ENCODE measurements at places on chromosomes 4 and X. TPM values are rescaled to one million over a fixed set of nuclear protein-coding genes. Genes with fewer than 3 reads are reported as not detected.

DNA sequence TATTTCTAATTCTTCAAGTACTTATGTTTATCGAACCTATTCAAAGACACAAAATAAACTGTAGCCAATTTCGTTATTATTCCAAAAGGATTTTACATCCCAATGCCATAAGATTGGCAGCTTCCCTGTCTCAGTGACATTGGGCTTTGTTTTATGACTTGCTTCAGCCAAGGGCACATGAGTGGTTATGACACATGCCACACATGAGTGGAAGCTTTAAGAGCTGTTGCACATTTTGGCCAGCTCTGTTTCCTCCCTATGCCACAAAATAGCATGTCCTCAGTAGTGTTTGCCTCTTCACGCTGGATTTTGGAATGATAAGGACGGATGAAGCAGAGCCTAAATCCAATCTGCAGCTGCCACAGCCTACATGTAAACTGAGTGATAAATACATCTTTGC lies 21.9 kb downstream of the SEC24D start:
- peaks cover 13% of the 10 kb centered on the region for H3K4me1 ChIP-seq
- H3K36me3 ChIP-seq = peaks cover 72% of the 10 kb centered on the region
- H3K27me3 ChIP-seq = no peaks in the 10 kb centered on the region
- no peak for DNase-seq

GRCh38 chrX:135015523-135016245 lies 6.7 kb downstream of the RTL8B start:
- no peak overlapping the region for H3K4me3 ChIP-seq
- H3K27ac ChIP-seq = no peak overlapping the region
- H3K36me3 ChIP-seq = no peaks in the 10 kb centered on the region

RHOH gene
- 0.23 TPM for total RNA-seq

DNA sequence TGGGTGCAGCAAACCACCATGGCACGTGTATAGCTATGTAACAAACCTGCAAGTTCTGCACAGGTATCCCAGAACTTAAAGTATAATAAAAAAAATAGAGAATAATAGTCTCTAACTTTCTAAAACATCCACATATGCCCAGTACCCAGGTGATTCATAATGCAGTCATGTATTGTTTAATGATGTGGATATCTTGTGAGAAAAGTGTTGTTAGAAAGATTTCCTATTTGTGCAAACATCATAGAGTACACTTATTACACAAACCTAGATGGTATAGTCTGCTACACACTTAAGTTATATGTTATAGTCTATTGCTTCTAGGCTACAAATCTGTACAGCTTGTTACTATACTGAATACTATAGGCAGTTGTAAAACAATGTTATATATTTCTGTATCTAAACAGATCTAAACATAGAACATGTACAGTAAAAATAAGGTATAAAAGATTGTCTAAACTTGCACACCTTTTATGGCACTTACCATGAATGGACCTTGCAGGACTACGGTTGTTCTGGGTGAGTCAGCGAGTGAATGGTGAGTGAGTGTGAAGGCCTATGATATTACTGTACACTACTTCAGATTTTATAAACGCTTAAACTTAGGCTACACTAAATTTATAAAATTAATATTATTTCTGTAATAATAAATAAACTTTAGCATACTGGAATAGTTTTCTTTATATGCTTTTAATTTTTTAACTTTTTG lies 232.2 kb upstream of the SLIT2 start:
- no peak for DNase-seq
- no peaks in the 10 kb centered on the region for H3K27me3 ChIP-seq
- H3K36me3 ChIP-seq = no peaks in the 10 kb centered on the region
- no peak overlapping the region for H3K4me3 ChIP-seq
- H3K27ac ChIP-seq = no peak overlapping the region
- H3K4me1 ChIP-seq = no peaks in the 10 kb centered on the region

DNA sequence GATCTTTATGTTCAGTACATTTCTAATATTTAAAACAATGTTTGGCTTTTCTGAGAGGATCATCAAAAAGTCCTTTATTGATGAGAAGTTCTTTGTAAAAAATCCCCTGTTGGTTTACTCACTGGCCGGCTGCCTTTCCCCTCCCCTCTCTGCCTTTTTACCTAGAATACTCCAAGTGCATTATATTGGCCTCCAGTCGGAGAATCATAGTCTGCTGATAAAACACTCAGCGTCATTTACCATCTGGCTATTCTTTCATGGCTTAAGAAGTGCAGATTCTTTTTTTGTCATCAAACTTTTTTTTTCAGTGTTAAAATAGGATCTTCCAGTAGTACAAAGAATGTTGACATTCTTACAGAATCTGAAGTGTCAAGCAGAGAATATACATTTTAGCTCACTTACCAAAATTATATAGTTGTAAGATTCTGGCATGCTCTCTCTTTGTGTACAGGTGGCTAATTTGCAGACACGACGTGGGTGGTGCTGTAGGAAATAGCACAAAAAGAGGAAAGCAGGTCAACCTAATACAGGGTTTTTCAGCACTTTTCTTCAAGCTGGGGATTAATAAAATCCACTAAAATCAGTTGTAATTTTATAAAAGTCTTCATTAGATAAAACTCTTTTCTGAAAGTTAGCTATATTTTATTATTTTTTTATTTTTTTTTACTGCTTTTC lies 731.8 kb downstream of the KCTD8 start:
- no peak overlapping the region for H3K4me3 ChIP-seq
- H3K4me1 ChIP-seq = no peaks in the 10 kb centered on the region
- no peaks in the 10 kb centered on the region for H3K27me3 ChIP-seq

- H3K4me1 ChIP-seq = no peaks in the 10 kb centered on the region
- no peak for DNase-seq
- H3K27ac ChIP-seq = no peak overlapping the region
- peaks cover 13% of the 10 kb centered on the region for H3K27me3 ChIP-seq
- no peak overlapping the region for H3K4me3 ChIP-seq
Measured at GRCh38 chrX:106286053-106286650, 118.0 kb downstream of the PWWP3B start.

DNA sequence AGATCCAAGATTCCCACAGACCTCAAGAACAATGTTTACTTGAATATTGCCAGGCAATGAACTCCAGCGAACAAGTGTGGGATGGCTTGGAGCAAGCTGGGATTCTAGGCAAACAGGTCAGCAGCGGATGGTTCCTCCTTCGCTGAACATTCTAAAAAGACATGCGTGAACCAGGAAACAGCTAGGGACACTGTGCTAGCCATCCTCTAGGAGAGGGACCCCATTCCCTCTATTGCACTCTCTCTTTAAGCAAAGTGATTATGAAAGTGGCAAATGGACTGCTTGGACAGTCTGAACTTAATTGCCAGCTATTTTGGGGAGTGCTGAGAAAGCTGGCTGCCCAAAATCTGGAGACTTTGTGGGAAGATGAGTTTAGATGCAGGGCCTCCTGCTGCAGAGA lies 29.9 kb upstream of the TEC start:
- H3K27me3 ChIP-seq = no peaks in the 10 kb centered on the region
- DNase-seq = no peak
- no peaks in the 10 kb centered on the region for H3K36me3 ChIP-seq
- H3K4me3 ChIP-seq = no peak overlapping the region

DNA sequence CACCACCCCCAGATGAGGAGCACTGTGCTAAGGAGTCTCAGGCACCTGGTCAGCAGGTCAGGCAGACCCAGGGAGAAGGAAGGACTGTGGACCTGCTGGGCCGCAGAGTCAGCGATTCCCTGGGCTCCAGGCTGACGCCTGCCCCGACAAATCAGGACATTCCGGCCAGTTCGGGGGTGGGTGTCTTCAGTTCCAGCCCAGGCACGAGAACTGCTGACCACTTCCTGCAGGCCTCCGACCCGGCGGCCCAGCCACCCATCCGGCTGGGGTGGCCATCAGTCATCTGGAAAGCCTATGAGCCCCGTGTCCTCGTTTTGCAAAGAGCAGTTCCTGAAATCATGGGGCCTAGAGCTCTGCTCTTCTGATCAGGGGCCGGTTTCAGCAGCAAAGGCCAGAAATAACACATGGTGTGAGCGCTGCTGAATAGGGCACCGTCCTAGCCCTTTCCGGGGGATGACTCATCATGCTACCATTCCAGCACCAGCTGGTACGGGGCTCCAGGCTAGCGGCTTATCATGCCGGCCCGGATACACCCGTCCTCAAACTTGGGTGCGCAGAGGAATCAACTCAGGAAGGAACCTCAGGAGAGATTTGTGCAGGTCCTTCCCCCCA lies 7.8 kb upstream of the SH3TC1 start:
- H3K27me3 ChIP-seq = no peaks in the 10 kb centered on the region
- no peaks in the 10 kb centered on the region for H3K36me3 ChIP-seq
- peak; percentile 77 for DNase-seq
- H3K4me3 ChIP-seq = peak overlapping the region; percentile 34

DNA sequence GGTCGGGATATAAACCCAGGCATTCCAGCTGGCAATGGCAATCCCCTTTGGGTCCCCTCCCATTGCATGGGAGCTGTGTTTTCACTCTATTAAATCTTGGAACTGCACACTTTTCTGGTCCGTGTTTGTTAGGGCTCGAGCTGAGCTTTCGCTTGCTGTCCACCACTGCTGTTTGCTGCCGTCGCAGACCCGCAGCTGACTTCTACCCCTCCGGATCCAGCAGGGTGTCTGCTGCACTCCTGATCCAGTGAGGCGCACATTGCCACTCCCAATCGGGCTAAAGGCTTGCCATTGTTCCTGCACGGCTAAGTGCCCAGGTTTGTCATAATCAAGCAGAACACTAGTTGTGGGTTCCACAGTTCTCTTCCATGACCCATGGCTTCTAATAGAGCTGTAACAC lies 1322.1 kb downstream of the ADGRL3 start:
- no peak overlapping the region for H3K27ac ChIP-seq
- H3K4me3 ChIP-seq = no peak overlapping the region
- H3K4me1 ChIP-seq = no peaks in the 10 kb centered on the region
- H3K36me3 ChIP-seq = no peaks in the 10 kb centered on the region
- no peaks in the 10 kb centered on the region for H3K27me3 ChIP-seq
- DNase-seq = no peak

LRCH2 gene
- total RNA-seq = 0.54 TPM

GPR173 gene
- total RNA-seq = 0.13 TPM

GRCh38 chrX:9352243-9352642 lies 112.6 kb upstream of the TBL1X start:
- DNase-seq = no peak
- no peak overlapping the region for H3K27ac ChIP-seq
- no peaks in the 10 kb centered on the region for H3K4me1 ChIP-seq
- no peak overlapping the region for H3K4me3 ChIP-seq

- H3K27ac ChIP-seq = no peak overlapping the region
- H3K27me3 ChIP-seq = peaks cover 94% of the 10 kb centered on the region
- H3K36me3 ChIP-seq = no peaks in the 10 kb centered on the region
- DNase-seq = no peak
- peaks cover 4% of the 10 kb centered on the region for H3K4me1 ChIP-seq
Measured at GRCh38 chr4:84491481-84491880, 7.6 kb downstream of the NKX6-1 start.

- H3K27me3 ChIP-seq = no peaks in the 10 kb centered on the region
- H3K36me3 ChIP-seq = no peaks in the 10 kb centered on the region
- no peak for DNase-seq
- peaks cover 7% of the 10 kb centered on the region for H3K4me1 ChIP-seq
Measured at GRCh38 chrX:2402361-2402690, 98.5 kb downstream of the DHRSX start.

FREM3 gene
- total RNA-seq = not detected

- no peak for DNase-seq
- H3K27ac ChIP-seq = no peak overlapping the region
- H3K4me3 ChIP-seq = no peak overlapping the region
- H3K36me3 ChIP-seq = peaks cover 9% of the 10 kb centered on the region
- H3K27me3 ChIP-seq = no peaks in the 10 kb centered on the region
Measured at GRCh38 chr4:153332936-153333335, 11.6 kb upstream of the MND1 start.

GRCh38 chr4:47368211-47368610 lies 95.3 kb downstream of the COMMD8 start:
- no peak for DNase-seq
- no peak overlapping the region for H3K4me3 ChIP-seq
- no peaks in the 10 kb centered on the region for H3K4me1 ChIP-seq
- H3K27ac ChIP-seq = no peak overlapping the region
- no peaks in the 10 kb centered on the region for H3K36me3 ChIP-seq
- H3K27me3 ChIP-seq = no peaks in the 10 kb centered on the region

SPOCK3 gene
- total RNA-seq = 1.0 TPM

All from psoas muscle (tissue), 8 donors.